NCI-H226 (cell line): ENCODE measurements at places on chromosomes 6 and 20.
A peak's percentile ranks its signal among the peaks of the same experiment; 100 is the strongest.

GRCh38 chr6:136174510-136174909 is 75.6 kb downstream of the MTFR2 start:
- no peak for DNase-seq

DNA sequence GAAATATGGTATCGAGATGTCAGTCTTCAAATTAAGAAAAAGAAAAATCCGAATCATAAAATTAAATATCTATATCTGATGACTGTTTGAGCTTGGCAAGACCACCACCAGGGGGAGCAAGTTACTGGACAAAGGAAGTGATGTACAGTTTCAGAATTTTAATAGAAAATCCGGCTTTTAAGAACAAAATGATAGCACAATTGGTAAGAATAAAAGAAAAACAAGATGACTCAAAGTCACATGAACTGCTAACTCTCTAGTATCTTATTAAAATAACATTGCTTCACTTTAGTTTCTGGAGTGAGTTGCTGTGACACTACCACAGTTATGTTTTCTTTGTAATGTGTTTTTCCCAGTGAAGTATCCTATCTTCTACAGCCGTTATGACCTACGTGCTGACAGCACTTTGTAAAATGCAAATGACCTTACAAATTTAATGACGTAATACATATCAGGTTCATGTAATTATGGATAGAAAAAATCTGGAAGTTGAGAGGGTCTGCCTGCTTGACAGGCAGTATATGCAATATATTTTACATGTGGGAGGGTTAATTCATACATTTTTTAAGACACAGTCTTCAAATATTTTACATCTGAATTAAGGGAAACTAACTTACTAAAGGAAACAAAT is 405.3 kb upstream of the HS3ST5 start:
- peak; percentile 28 for DNase-seq

DNA sequence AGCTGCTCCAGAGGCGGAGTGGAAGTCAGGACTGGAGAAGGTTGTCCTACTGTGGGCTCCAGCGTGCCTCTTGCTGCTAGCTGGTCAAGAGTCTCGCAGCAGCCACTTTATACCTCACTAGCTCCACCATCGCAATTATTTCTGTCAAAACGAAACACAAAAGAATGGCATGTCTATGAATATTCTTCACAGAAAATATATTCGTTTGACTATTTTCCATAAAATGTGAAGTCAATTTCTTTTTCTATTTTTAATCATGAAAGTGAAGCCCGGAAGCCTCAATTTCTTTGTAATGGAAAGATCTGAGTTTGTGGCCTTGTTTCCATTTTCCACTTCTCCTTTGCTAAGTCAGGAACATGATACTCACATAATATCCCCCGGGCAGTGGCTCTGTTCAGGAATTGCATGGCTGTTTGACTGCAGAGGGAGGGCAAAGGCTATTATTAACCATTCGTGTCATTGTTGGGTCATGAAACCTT is 51.7 kb downstream of the DTD1 start:
- DNase-seq: no peak

DNA sequence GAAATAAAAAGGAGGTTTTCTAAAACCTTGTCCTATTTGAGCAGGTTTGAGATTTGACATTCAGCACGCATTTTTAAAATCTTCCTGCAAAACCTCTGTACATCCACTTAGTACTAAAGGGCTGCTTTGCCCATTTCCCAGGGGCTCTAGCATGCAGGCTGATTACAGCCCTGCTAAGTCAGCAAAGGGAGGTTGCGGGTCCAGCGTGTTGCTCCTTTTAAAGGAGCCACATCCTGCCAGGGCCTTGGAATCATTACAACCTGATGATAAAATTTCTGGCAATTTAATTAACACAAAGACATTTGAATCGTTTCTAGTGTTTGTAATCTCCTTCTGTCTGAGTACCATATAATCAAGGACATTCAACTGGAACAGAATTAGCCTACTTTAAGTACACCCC is 455.1 kb upstream of the CITED2 start:
- DNase-seq: no peak

- DNase-seq: no peak
Observed at GRCh38 chr20:41638456-41638855, 20.3 kb upstream of the CHD6 start.

DNA sequence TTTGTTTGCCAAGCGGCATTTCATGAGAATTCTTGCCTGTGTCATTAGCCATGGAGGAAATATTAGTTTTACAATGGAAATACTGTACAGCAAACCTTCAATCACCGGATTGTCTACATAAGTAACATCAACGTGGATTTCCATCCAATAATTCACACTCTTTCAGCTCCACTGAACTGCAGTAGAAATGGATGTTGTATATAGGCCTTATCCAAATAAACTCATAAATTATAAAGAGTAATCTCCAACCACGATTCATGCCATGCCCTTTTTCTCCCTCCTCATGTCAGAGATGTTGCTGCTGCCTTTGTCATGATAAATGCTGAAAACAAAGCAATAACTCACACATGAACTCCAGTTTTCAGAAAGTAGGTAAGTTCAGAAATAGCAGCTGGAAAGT is 54.9 kb upstream of the EYS start:
- DNase-seq: no peak

- DNase-seq: no peak
Observed at GRCh38 chr6:13248584-13248985, 79.8 kb downstream of the TBC1D7 start.

DNA sequence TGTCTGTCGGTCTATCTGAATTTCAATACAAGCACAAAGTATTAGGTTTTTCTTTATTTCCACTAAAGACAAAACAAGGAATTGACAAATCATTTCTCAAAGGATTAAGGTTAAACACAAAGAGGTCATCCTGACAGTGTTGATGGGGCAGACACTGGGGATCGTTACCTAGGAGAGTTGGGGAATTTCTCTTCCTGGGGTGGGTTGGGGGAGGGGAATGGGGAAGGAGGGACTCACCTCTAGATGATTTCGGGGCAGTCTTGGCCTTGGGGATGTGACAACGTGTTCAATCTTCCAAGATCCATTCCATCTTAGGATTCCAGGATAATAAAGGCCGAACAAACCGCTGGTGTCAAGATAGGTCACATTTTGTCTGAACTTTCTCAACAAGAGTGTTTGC is 35.4 kb upstream of the FOXA2 start:
- DNase-seq: no peak

DNA sequence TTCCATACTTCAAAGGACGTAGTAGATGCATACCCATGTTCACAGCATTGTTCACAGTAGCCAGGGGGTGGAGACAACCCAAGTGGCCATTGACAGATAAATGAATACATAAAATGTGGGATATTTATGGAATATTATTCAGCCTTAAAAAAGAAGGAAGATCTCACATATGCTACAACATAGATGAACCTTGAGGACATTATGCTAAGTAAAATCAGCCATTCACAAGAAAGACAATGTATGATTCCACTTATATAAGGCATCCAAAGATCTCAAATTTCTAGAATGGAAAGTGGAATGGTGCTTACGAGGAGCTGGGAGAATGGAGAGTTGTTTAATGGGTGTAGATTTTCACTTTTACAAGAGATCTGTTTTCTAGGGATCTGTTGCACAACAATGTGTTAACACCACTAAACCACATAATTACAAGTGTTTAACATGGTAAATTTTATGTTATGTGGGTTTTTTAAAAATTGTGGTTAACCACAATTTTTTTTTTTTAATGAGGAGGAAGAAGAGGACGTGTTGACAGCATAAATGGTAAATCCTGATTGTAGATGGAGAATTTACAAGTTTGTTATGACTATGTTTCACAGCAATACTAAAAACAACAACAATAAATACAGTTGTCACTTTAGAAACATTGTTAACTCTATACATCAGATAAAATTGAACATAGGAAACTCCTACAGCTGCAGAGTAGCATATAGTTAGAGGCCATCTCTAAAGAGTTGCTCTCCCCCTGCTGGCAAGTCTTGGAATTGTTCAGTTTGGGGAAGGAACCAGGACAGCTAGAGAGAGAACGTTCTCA is 41.6 kb downstream of the CCN2 start:
- peak; percentile 44 for DNase-seq

DNA sequence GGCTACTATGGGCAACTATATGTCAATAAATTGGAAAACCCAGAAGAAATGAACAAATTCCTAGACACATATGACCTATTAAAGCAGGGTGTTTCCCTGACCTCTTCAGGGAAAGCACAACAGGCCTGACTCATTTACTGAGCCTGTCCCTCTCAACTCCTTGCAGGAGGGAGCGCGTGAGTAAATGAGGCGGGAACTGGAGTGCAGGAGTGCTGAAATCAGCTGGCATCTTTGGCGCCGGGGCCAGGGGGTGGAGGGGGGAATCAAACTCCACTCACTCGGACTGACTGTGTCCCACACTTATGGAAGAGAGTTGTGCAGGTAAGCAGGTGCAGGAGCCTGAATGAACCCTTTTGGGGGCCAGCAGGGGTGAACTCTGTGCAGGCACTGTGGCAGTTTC is 671.2 kb upstream of the PTCHD4 start:
- DNase-seq: no peak

DNA sequence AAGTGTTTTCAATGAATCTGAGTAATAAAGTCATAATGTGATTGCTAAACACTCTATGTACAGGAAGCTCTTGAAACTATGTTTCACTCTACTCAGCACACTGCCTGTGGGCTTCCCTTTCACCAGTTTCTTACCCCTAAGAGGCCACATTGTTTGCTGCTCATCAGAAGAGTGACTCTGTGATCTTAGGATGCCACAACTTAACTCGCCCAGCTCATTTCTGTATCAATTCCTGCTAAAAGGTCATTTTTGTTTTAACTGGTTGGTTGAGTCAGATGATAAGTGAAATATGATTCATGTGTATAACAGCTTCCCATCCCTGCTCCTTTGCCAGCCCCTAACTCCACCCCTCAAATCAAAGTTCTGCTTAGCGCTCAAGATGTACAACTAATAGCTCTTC is 9.8 kb upstream of the NDUFAF4 start:
- DNase-seq: peak; percentile 59

GRCh38 chr20:11267131-11267761 is 593.4 kb upstream of the JAG1 start:
- DNase-seq: peak; percentile 83

DNA sequence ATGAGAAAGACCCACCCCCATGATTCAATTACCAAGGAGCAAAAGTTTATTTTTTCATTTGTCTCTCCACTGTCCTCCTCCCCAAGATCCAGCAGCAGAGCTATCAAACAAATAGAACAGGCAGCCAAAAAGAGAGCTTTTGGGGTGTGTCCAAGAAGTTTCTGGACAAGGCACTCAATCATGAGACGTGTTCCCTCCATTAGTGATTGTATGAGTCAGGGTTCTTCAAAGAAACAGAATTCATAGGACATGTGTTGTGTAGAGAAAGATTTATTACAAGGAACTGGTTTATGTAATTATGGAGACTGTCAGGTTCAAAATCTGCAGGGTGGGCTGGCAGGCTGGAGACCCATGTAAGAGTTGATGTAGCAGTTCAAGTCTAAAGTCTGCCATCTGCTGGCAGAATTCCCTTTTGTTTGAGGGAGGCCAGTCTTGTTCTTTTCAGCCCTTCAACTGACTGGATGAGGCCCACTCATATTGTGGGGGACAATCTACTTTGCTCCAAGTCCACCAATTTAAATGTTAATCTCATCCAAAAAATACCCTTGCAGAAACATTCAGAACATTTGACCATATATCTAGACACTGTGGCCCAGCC is 248.1 kb upstream of the OPRM1 start:
- peak; percentile 54 for DNase-seq

- no peak for DNase-seq
Observed at GRCh38 chr6:138082232-138082631, 25.0 kb downstream of the PERP start.

DNA sequence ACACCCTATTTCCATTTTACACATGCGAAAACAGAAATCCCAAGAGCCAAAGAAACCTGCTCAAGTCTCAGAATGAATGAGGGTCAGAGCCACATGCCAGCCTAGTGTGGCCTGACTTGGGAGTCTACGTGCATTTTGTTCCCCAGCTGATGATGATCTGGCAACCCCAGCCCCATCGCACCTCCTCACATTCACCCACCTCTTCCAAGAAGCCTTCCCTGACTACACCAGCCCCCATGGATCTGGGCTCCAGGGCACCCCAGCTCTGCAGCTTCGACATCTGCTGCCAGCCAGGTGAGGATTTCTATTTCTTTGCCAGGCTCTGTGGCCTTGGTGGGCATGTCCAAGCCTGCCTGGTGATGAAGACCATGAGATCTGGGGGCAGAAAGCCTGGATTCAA is 41.0 kb downstream of the ANGPT4 start:
- DNase-seq: no peak

DNA sequence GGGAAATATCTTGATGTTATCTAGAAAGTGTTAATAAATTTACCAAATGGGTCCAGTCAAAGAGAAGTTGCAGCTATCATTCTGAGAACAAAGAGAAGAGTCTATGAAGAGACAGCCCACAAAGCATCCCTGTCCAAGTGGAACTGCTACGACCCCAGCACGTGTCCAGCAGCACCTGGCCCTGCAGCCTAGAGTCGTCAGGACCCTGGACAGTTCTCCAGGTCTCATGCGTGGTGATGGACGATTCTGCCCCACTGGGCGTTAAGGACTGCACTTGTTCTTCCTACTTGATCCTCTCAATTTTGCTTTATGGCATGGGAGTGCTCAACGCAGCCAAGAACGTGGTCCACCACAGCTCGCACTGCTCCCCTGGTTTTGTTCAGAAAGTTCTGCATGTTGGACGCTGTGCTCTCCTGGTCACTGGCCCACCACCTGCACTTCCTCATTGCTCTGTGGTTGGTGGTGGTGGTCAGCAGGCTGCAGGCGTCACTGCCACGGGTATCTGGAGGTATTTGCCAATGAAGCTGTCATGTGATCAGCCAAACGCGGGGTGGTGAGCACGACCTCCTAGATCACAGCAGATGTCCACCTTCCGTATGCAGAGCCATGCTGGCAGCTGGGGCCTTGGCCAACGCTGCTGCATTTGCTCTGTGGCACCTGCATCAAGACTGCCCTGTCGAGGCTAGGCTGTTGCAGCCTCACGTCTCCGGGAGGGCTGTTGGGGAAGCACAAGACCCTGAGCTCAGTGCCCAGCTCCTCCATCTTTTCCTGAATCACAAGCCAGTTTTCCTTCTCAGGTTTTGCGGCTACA is 356.4 kb downstream of the CDH4 start:
- DNase-seq: no peak

GRCh38 chr6:124960757-124961463 is 1.3 kb upstream of the RNF217 start:
- no peak for DNase-seq

GRCh38 chr20:21377701-21378100 is 19.6 kb downstream of the NKX2-4 start:
- no peak for DNase-seq

DNA sequence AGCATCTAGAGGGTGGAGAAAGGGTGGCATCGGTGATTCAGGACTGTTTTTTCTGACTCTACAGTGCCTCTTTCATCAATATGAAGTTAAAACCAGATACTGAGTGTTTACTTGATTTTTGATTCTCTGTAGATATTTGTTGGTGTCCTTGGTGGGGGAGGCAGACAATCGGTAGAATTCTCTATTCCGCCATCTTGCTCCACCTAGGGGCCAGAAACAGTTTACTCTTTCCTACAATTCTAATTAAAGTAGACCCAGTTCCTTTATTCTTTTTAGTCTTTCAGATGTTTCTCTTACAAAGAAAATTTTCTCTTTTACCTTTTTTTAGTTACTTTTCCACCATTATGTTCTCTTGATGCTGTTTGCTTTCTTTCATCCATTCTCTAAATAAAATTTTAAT is 162.1 kb upstream of the RAB32 start:
- no peak for DNase-seq

- no peak for DNase-seq
Observed at GRCh38 chr6:107488875-107489635, 862 bp upstream of the SOBP start.

GRCh38 chr20:49786668-49787370 is 25.8 kb upstream of the SLC9A8 start:
- DNase-seq: no peak

GRCh38 chr6:89501753-89502152 is 68.8 kb downstream of the ANKRD6 start:
- DNase-seq: no peak
